NB4 (cell line): ENCODE measurements at places on chromosomes 12 and 14.

DNA sequence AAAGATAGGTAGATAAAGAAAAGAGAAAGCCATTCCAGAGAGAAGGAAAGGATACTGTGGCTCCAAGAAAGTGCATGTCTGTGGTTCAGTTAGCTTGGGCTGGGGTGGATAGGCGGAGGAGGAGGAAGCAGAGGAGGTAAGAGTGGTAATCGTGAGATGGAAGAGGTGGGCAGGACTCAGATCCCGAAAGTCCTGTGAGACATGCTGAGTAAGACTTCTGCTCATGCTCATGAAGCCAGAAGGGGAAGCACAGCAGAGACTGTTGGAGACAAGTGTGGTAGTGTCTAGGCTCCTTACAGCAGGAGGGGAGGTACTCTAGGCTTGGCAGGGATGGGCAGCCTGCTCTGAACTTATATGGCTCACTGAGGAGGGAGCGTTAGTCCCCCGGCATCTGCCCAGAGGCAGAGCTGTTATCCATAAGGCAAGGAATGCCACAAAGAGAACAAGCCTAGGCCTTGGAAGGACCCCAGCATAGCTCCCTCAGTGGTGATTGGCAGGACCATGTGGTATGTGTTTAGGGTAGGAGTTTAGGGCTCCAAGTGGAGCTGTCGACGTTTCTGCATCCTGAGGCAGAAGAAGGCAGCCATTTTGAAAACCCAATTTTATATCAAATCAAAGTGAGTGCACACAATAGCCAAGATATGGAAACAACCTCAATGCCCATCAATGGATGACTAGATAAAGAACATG lies 135.3 kb downstream of the SMOC1 start:
- no peak for DNase-seq

DNA sequence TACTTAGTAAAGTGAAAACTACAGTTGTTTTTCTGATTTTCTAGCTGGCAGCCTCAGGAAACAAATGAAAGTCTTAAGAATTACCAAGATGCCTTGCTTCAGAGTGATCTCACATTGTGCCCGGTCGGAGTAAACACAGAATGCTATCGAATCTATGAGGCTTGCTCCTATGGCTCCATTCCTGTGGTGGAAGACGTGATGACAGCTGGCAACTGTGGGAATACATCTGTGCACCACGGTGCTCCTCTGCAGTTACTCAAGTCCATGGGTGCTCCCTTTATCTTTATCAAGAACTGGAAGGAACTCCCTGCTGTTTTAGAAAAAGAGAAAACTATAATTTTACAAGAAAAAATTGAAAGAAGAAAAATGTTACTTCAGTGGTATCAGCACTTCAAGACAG lies 28.9 kb downstream of the RXYLT1 start:
- no peak for DNase-seq

DNA sequence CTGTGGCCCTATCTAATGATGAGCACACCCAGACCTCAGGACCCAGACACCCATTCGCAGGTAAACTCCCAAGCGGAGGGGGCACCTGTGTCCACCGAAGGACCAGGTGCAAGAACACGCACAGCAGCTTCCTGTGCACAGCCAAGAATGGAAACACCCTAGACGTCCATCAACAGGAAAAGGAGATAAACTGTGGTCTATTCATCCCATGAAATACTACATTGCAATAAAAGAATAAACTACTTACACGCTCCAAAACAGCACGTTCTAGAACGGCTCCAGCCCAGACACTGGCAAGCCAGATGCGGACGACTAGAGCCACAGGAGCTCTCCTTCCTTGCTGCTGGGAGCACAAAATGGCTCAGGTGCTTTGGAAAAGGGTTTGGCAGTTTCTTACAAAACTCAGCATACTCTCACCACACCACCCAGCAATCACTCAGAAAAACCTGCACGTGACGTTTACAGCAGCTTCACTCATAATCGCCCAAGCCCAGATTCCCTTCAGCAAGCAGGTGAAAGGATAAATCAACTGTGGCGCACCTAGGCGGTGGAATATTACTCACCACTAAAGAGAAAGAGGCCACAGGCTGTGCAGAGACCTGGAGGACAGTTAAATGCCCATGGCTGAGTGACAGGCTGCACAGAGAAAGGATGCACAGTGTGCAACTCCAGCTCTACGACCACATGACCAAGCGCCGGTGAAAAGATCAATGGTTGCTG lies 21.0 kb downstream of the BRF1 start:
- DNase-seq = no peak

DNA sequence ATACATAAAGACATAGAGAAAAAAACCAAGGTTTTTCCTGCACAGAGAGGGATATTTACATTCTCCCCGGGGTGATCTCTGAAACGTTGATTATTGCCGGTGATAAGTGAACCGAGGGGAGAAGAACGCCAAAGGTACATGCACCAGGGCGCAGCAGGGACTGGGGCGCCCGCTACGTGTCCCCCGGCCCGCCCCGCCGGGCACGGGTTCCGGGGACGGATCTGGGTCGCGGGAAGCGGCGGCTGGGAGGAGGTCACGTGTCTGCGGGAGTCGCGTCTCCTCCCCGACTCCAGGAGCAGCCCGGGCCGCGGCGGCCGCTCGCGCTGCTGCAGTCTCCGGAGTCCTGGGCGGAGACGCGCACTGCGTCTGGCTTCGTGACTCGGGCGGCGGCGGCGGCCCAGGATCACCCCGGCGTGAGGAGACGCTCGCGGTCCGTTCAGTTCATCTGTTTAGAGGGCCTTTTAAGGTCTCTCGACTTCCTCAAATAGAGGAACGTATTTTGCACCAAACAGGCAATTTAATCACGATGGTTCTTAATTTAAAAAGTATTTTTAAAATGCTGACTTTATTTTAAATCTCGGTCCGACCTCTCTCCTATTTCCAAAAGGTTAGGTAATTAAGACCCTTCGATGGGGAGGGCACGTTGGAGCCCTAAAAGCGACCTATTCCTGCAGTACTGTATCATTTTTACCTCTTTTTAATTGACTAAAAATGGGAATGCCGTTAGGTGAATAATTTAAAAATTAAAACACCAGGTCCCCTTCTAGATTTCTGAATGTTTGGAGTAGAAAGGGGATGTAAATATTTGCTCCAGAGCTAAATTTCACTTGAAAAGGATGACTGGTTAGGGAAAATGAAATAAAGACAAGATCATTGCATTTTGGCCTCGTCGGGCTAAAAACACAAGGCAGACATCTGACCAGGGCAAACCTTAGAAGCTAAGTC lies 1.8 kb upstream of the BHLHE41 start:
- peak; percentile 97 for DNase-seq

GRCh38 chr12:48419116-48419935 lies 53.0 kb upstream of the ANP32D start:
- no peak for DNase-seq

DNA sequence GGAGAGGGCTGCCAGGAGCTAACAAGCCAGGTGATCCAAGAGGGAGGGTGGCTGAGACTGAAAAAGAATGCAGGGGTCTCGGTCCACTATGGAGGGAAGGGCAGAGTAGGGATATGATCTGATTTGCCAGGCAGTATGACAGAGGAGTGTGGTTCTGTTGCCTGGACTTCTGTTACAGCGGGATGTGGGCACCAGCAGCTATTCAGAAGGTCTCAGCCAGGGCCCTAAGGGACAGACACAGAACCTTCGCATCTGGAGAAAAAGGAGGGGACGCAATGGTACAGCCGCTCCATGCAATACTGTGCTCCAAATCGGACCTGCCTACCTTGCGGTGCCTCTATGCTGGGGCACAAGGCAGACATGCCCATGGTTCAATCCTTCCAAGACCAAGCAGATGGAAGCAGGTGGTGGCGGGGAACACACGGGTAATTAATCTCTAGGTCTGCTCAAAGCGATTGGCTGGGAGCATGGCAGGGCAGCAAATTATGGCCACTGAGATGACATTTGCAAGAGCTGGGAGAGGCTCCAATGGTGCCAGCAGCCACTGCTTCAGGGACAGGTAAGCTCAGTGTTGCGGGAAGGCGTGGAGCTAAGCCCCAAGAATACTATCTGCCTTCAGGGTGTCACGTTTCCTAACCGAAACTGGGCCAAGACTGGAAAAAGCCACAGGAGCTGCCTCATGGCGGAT lies 185.5 kb downstream of the FOXN3 start:
- no peak for DNase-seq

DNA sequence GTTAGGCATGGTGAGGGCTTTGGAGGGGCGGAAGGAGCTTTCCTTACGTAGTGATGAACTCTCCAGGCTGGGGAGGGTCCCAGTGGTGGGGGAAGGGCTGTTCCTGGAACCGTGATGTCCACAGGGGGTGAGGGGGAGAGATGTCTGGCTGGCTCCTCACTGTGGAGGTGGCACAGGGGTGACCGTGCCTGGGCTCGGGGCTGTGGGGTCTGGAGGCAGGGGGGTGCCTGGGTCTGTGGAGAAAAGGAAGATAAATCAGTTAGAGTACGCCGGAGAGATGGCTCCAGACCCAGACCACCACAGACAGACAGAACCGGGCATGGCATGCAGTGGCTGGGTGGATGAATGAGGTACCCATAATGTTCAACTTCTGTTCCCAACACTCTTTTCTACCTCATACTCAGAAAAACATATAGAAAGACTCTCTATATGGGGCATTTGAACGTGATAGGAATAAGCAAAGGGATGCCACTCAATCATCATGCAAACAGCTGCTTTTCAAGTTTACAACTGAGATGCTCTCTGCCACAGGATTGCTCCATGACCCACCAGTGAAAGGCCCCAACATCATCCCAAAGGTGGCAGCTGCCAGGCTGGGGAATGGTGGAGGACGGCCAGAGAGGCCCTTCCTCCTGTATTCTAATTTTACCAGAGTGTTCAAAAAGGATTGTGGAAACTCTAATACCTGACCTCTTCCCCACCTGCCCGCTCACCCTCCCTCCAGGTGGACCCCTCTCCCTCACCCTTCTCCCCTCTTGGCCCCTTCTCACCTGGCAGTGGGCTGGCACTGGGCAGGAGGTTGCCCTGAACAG lies 5.6 kb downstream of the MYL6 start:
- DNase-seq = no peak

DNA sequence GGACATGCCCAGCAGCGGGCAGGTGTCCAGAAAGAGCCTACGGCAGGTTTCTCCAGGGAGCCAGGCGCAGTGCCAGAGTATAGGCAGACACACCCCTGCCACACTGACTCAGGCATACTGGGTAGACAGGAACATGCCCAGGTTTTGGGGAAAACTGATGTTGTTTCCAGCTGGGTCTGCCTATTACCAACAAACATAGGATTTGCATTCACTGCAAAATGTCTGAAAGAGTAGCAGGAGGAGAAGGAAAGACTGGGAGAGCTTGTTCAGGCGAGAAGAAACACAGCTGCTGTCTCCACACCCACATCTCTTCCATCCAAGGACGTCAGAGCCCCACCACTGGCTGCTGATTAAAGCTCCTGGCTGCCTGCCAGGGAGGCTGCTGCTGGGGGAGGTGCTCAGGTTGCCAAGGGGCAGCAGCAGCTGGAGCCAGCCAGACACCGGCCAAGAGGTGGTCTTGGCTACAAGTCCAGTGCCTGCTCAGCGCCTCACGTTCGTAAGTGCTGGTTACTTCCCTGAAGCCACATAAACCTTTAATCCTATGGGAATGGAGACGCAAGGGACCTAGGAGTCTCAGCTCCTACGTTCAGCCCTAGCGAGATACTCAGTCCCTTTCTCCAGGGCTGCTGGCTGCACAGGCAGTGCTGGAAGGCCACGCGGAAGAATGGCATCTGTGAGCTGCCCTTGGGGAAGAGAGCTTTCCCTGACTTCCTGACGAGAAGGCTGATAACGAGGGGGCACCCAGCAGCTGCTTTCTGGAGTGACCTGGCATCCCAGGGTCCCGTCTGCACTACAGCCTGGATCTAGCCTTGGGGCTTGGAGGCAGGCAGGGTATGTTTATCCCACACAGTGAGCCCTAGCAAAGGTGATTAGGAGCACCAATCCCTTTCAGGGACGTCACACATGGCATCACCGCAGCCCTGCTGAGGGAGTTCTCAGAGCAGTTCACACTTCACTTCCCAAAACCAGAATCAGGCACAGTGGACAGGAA lies 58.1 kb downstream of the PLEKHG3 start:
- peak; percentile 53 for DNase-seq

- no peak for DNase-seq
Measured at GRCh38 chr12:4064008-4064407, 190.8 kb upstream of the PARP11 start.
